ENCODE measurements at places on chromosomes 3 and 15.

GRCh38 chr3:41026394-41027177 lies 172.7 kb upstream of the CTNNB1 start:
- DNase-seq = peak; percentile 27

DNA sequence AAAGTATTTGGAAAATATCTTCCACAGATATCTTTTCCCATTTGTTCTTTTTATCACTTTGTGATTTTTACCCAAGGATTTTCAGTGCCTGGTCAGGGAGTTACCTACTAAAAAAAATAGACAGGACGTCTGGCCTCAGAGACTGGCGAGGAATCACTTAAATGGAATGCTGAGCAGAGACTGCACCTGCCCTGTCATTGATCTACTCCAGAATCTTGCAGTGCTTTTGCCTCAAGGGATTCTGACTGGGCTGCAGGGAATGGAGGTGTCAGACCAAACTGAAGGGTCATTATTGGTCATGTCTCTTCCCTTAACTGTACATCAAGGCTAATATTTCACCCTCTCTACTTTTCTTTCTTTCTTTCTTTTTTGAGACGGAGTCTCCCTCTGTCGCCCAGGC lies 12.1 kb upstream of the RYR3 start:
- no peak for DNase-seq

DNA sequence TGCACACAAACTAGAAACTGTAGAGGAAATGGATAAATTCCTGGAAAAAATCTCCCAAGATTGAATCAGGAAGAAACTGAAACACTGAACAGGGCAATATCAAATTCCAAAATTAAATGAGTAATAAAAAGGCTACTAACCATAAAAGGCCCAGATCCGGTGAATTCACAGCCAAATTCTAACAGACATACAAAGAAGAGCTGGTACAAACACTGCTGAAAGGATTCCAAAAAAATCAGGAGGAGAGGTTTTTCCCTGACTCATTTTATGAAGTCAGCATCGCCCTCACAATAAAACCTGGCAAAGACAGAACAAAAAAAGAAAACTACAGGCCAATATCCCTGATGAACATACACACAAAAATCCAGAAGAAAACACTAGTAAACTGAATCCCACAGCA lies 462.4 kb upstream of the THBS1 start:
- no peak for DNase-seq

- DNase-seq = no peak
Measured at GRCh38 chr15:58398643-58399042, 33.1 kb upstream of the LIPC start.

- DNase-seq = no peak
Measured at GRCh38 chr3:13878281-13879101, 1.4 kb downstream of the WNT7A start.
